Dermis microvascular lymphatic vessel endothelial cell (primary cell): ENCODE measurements at places on chromosomes 12 and 14. TPM values are rescaled to one million over a fixed set of nuclear protein-coding genes. Genes with fewer than 3 reads are reported as not detected.

FGF23 gene
- under 0.01 TPM in 1 of 2 replicates, not detected in the other for total RNA-seq

SMIM41 gene
- total RNA-seq, result under 0.01 TPM in 2 replicates

OR6C4 gene
- total RNA-seq, result not detected in 2 replicates

LRTM2 gene
- total RNA-seq, result not detected in 2 replicates

- no peak for DNase-seq
Observed at GRCh38 chr12:91722072-91722471, 423.6 kb downstream of the BTG1 start.

- no peak for DNase-seq
Observed at GRCh38 chr14:100096656-100097055, 31.4 kb downstream of the EVL start.

- no peak for DNase-seq
Observed at GRCh38 chr14:92789457-92790089, 4.5 kb upstream of the GOLGA5 start.

DNA sequence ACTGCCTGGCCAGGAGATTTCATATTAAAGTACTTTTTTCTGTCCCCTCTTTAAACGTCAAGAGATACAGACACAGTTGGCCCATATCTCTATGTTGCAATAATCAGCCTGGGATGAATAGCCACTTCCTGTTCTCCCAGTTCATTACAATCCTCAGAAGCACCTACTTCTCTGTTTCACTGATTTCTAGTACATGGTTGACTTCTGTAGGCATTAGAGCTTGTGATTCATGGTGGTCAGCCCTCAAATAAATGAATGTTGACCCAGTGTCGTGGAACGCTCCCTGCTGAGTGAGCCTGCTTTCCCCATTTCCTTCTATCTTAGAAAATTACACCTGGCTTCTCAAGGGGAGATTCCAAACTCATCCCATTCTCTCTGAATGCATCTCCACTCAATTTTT, 416.7 kb downstream of the PDZRN4 start:
- no peak for DNase-seq

- DNase-seq, result no peak
Observed at GRCh38 chr12:6420364-6420763, 24.4 kb upstream of the CD27 start.

- no peak for DNase-seq
Observed at GRCh38 chr14:70887207-70887681, 20.0 kb upstream of the PCNX1 start.

GRCh38 chr14:85529803-85530574, at the start of gene FLRT2:
FLRT2 (plus strand) TSS chr14:85530144; CDS start chr14:85621515, 91,371 bp downstream.
- DNase-seq, result peak; percentile 97

DNA sequence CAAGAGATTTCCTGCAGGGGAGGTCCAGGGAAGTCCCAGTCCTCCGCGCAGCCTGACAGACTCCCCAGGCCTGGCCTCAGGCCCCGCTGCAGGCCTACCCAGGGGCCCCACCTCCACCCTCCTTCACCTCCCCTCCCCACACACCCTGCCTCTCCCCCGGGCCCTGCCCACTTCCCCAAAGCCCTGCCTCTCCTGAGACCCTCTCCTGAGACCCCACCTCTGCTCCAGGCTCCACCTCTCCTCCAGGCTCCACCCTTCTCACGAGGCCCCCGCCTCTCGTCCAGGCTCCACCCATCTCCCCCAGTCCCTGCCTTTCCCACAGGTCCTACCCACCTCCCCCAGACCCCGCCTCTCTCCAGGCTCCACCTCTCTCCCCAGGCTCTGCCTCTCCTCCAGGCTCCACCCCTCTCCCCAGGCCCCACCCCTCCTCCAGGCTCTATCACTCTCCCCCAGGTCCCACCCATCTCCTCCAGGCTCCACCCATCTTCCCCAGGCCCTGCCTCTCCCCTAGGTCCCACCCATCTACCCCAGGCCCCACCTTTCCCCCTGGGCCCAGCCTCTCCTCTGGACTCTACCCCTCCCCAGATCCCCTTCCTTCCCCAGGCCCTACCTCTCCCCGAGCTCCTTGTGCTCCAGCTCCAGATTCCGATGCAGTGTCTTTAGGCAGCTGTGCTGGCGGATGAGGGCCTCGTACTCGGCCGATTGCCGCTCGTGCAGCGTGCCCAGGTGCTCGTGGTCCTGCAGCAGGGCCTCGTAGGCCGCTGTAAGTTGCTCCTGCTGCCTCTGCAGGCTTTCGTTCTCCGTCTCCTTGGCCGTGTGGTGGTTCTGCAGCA, 58.8 kb upstream of the GPR68 start:
- peak; percentile 70 for DNase-seq

GRCh38 chr14:90388437-90388836, 8.4 kb upstream of the CALM1 start:
- peak; percentile 39 for DNase-seq

DNA sequence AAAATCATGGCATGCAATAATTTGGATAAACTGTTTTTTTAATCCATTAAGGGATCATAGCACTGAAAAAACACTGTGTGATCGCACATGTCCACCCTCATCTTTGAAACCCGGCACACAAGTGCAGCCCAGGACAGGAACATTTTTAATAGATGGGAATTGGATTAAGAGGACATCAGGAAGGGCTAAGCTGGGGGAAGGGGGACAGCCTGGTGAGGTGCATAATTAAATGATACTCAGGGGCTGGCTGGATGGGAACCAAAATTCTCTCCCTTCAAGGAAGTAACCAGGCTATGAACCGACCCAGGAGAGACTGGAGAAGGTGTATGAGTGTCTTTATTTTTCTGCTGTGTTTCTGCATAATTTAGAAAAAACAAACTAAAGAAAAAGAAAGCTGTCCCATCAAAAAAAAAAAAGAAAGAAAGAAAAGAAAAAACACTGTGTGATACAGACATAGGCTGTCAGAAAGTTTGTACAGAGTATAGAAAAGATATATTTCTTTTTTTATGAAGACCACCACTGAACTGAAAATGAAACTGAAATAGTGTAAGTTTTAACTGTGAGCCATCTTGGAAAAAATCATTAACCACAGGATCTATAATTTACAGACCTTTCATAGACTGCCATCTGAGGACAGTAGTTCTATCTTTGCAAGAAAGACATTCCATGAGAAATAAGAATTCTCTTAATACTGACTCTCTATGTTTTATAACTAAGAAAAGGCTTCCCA, 75.1 kb upstream of the SLC38A4 start:
- DNase-seq, result no peak

DNA sequence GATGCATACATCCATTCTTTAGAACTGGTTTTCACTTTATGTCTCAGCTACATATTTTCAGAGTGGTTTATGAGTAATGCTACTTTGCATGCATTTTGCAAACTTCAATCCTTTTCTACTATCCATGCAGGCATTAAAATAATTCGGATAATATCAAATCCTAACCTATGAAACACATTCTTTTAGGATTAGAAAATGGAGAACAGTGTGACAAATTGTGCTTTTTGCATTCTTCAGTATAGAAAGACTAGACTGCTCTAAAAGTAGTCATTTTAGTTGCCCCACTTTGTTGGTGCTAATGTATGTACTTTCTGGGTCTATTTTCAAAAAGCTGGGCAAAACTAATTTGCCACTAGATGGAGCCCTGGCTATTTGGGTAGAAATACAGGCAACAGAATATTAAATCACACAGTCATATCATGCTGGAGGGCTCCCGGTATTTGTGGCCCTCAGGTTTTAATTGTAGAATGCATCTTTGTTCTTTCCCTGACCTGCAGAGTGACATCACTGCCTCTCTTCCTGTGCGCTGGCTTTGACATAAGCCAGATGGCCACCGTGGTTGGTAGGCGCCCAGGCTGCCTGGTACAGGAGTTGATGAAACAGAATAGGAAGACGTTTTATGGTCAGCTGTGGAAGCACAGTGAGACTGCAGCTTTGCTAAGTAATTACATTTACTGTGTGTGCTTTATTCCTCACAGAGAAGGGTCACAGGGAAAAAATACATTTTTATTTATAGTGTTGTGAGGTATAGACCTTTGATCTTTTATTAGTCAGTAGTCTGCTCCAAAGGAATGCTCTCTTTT, 28.1 kb downstream of the MSRB3 start:
- peak; percentile 35 for DNase-seq

GRCh38 chr12:96237465-96238077, 43.4 kb downstream of the ELK3 start:
- DNase-seq, result peak; percentile 93

DNA sequence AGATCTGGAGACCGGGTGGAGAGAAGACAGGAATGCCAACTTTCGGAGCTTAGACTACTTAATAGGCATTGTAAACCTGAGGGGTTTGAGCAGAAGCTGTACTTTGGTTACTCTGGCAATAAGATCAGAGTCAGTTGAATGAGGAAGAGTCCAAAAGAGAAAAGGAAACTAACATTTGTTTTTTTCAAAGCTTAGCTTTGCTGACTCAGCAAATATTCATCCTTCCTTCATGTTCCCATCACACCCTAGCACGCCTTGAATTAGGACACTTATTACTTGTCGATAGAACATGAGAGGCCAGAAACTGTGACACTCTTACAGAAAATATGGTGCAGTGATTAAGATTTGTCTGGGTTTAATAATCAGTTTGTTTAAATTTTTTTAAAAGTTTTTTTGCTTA, 266.9 kb upstream of the ATP2B1 start:
- no peak for DNase-seq

- no peak for DNase-seq
Observed at GRCh38 chr14:30295980-30296379, 263.0 kb upstream of the G2E3 start.
